ENCODE measurements at places on chromosomes 12 and 14.

DNA sequence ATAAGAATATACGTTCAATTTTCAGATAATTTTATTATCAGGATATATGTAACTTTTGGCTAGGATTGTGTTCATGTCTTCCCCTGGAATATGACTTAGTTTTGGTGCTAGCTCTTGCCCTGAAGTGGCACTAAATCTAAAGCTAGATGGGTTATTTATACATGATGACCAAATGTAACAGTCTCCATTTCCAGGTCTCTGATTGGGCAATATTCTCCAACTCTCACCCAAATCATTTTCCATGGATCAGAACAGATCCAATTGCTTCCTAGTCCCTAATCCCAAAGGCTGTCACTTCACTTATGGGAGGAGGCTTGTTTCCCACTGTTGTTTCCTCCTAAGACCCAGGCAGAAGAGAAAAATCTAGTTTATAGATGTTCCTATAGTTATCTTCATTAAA lies 274.6 kb upstream of the SLC16A7 start:
- DNase-seq, result no peak

DNA sequence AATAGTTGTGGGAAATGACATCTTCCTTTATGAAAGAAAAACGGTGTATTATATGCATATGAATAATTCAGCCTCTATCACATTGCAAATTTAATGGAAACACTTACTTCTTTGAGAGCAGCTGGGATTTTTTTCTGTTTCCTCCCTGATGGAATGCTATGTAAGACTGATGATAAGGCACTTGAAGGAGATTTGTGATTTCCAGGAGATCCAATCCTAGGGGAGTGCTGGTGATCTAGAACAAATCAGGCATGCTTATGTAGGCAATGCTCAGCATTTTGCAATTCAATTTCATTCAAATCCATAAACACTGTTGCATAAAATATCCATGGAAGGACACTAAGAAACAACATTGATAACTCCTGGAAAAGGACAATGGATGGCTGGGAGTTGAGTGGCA lies 16.0 kb upstream of the NR2C1 start:
- DNase-seq, result no peak

GRCh38 chr12:115354007-115354890 lies 670.3 kb upstream of the TBX3 start:
- no peak for DNase-seq

DNA sequence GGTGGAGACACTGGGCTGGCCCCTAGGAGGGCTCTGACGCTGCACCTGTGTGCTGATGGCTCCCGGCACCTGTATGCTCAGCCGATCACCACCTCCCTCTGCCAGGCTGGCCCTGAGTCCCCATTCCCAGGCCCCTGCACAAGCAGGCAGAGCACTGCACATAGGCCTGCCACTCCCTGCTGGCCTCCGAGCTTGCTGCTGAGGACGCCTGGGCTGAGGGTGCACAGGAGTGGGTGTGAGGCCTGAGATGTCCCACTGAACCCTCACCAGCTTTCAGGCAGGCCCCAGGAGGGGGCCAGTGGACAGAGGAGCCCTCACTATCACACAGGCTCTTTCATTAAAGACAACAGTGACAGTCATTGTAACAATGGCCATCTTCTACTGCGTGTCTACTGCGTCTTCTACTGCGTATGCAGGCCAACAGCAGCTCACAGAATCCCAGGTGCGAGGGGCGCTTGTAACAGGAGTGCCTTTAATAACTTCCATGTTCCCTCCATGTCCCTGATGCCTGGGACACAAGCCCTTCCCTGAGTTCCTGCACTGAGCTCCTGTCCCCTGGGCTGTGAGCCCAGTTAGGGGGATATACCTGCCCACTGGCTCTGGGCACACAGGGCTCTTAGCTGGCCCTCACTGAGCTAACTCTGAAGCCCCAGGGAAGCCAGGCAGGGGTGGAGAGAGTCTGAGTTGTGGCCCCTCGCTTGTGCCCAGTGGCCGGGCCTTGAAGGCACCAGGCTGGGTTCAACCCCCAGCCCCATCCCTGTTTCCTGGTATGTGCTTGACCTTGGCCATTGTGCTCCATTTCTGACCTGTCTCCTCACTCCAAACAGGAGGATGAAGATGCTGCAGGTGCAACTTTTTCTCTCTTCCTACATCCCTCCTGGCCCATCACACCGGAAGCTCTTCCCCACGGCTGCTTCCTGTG lies 71.3 kb downstream of the PRIMA1 start:
- no peak for DNase-seq

- no peak for DNase-seq
Observed at GRCh38 chr14:103899833-103900232, 28.4 kb upstream of the TDRD9 start.

DNA sequence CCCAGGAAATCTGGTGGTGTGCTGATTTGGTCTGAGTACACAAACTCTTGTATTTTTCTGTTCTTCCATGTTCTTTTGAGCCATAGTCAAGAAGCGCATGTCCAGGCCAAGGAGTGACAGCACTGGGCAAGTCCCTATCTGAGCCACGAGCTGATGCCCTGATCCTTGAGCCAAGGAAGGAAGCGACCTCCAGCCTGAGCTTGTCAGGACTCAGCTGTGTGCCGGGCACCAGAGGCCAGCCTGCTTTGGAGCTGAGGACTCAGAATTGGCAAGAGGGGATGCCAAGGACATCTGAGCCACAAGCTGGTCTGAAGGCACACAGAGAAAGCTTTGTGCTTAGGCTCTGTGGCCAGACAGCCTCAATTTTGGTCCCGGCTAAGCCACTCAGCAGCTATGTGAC lies 52.6 kb downstream of the GALNT16 start:
- peak; percentile 75 for DNase-seq

- no peak for DNase-seq
Observed at GRCh38 chr12:23803540-23803939, 145.9 kb downstream of the SOX5 start.

DNA sequence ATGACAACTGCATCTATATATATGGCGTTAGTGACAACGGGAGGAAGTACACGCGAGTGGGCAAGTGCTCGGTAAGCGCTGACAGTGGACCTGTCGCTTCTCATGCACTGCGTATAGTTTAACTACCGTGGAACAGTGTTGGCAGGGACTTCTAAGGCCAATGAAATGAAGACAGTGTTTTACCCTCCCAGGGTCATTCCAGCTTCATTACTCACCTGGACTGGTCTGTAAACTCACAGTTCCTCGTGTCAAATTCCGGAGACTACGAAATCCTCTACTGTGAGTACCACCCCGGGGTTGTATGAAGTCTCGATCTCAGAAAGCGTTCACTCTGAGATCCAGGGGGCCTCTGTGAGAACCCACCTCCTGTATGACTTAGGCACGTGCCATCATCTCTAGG lies 129.2 kb upstream of the EVL start:
- DNase-seq, result no peak

DNA sequence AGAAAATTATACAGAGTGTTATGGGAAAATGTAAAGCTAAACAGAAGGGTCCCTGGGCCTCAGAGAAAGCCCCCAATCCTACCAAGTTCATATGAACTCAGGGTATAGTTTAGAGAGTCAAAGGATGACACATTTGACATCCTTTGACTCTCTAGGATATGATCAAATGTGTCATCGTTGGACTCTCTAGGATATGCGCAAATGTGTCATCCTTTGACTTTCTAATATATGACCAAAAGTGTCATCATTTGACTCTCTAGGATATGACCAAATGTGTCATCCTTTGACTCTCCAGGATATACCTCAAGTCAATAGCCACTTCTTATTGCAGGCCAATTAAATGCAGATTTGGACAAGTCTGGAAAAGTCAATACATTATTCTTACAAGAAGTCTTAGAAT lies 204.8 kb upstream of the IGF1 start:
- DNase-seq, result no peak
